ENCODE measurements at places on chromosomes 1 and 21. TPM values are rescaled to one million over a fixed set of nuclear protein-coding genes. Genes with fewer than 3 reads are reported as not detected.

The MRPL24 gene
- total RNA-seq, result 134 TPM

The MAP10 gene
- 2.7 TPM for total RNA-seq

The AMY1B gene
- total RNA-seq, result not detected

The SERPINC1 gene
- not detected for total RNA-seq

The NPHS2 gene
- not detected for total RNA-seq

The CYP4A11 gene
- total RNA-seq, result not detected

The ZNF683 gene
- not detected for total RNA-seq

The NTMT2 gene
- total RNA-seq, result not detected

GRCh38 chr1:33692206-33693188 lies 171.4 kb upstream of the HMGB4 start:
- peaks cover 3% of the 10 kb centered on the region for H3K27me3 ChIP-seq
- no peak for DNase-seq
- H3K36me3 ChIP-seq, result no peaks in the 10 kb centered on the region
- no peak overlapping the region for H3K4me3 ChIP-seq

DNA sequence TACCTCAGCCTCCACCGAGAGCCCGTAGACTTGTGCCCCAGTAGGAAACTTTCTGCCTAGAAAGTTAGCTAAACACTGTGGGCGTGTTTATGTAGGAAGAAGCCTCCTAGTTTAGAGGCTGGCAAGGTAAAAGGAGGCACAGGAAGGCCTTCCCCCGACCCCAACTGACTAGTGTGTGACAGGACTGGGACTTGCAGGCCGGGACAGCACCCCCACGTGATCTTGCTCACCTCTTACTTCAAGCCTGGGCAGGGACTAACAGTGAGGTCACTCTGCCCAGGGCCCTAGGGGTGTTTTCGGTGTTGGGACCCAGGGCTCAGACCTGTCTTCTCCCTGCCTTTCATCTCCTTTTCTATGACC lies 392 bp upstream of the TAGLN2 start:
- H3K27ac ChIP-seq, result peak overlapping the region; percentile 98
- peaks cover 24% of the 10 kb centered on the region for H3K36me3 ChIP-seq
- no peak for DNase-seq

- H3K27me3 ChIP-seq, result peaks cover 6% of the 10 kb centered on the region
- H3K4me3 ChIP-seq, result no peak overlapping the region
- H3K27ac ChIP-seq, result no peak overlapping the region
Measured at GRCh38 chr1:78587211-78587610, 33.0 kb upstream of the IFI44L start.

DNA sequence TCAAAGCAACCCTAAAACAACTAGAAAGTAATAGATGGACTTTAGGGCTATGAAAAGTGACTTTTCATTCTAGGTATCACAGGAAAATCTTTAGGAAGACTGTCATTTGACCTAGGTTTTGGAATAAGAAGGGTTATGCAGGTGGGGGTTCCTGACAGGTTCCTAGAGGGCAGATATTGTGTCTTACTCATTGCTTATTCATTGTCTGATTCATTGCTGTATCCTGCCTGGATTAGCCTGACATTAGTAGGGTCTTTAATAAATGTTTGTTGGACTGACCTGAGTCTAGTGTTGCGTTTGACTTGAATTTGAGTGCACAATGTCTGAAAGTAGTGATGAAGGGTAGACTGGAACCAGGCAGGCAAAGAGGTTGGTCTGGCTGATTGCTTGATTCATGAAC lies 6.0 kb downstream of the FNBP1L start:
- no peaks in the 10 kb centered on the region for H3K36me3 ChIP-seq
- H3K27me3 ChIP-seq, result peaks cover 45% of the 10 kb centered on the region
- no peak overlapping the region for H3K4me3 ChIP-seq
- H3K27ac ChIP-seq, result no peak overlapping the region
- H3K4me1 ChIP-seq, result peaks cover 6% of the 10 kb centered on the region

GRCh38 chr21:8993284-8993942 lies 1528.0 kb upstream of the TPTE start:
- H3K27ac ChIP-seq, result no peak overlapping the region
- H3K36me3 ChIP-seq, result no peaks in the 10 kb centered on the region
- no peaks in the 10 kb centered on the region for H3K4me1 ChIP-seq
- H3K4me3 ChIP-seq, result no peak overlapping the region

GRCh38 chr1:19524791-19525190 lies 39.5 kb upstream of the CAPZB start:
- DNase-seq, result no peak
- no peaks in the 10 kb centered on the region for H3K4me1 ChIP-seq
- no peaks in the 10 kb centered on the region for H3K27me3 ChIP-seq
- no peak overlapping the region for H3K27ac ChIP-seq
- H3K4me3 ChIP-seq, result no peak overlapping the region

DNA sequence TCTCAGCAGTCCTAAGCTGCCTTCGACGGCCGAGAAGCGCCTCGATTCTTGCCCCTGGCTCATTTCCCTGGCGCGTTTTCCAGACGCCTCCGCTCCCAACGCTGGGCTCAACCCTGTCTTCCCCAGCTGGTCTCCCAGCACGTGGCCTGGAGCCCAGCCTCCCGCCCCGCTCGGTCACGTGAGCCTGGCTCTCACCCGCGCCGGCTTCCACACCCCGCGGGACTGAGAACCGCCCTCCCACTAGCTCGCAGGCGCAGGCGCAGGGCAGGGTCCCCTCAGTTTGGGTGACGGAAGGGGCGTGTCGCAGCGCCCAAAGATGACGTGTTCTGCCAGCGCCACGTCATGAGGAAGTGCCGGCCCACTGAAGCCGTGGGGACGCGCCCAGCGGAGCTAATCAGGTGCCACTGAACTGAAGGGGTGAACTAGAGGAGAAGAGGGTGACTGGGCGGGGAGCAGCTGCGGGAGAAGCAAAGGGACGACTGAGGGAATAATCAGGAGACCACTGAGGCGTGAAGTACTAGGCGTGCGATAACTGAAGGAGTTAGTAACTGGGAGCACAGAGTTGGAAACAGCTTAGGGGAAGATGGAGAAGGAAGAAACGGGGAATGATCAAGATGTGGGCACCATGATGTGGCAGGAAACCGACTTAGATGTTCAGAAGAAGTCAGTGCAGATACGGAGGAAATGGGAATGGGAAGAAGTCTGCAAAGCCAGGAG lies at the start of gene DHDDS:
Gene DHDDS (plus strand): TSS at position 343 of the 717 bp plus-strand sequence. CDS start 625 bp downstream, outside the sequence.
- DNase-seq, result peak; percentile 100
- H3K27ac ChIP-seq, result peak within 1 kb of the TSS; percentile 95
- H3K36me3 ChIP-seq, result peaks cover 12% of the 10 kb centered on the region
- peak within 1 kb of the TSS; percentile 98 for H3K4me3 ChIP-seq
- peaks cover 5% of the 10 kb centered on the region for H3K27me3 ChIP-seq
- peaks cover 17% of the 10 kb centered on the region for H3K4me1 ChIP-seq

GRCh38 chr1:177571076-177571475 lies 398.8 kb downstream of the SEC16B start:
- H3K4me3 ChIP-seq, result no peak overlapping the region
- H3K36me3 ChIP-seq, result no peaks in the 10 kb centered on the region
- no peaks in the 10 kb centered on the region for H3K27me3 ChIP-seq
- H3K27ac ChIP-seq, result no peak overlapping the region

DNA sequence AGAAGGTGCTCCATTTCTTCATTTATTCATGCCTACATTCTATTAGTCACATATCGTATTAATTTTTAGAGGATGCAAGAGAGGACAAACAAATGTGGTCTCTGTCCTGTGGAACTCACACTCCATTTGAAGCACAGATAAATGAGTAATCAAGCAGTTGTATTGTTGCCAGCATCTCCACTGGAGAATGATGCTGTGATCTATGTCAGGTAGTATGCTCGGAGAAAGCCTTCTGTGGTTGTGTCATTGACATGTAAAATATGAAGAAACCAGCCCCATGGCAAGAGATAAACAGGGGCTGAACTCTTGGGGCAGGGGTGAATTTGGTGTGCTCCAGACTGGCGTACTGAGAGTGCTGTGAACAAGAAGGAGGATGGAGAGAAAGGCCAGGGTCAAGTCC lies 101.2 kb downstream of the FASLG start:
- H3K27me3 ChIP-seq, result peaks cover 36% of the 10 kb centered on the region
- H3K36me3 ChIP-seq, result peaks cover 1% of the 10 kb centered on the region
- peak; percentile 37 for DNase-seq
- peaks cover 18% of the 10 kb centered on the region for H3K4me1 ChIP-seq
- no peak overlapping the region for H3K27ac ChIP-seq

- no peaks in the 10 kb centered on the region for H3K36me3 ChIP-seq
- H3K4me1 ChIP-seq, result peaks cover 14% of the 10 kb centered on the region
- DNase-seq, result no peak
Measured at GRCh38 chr1:151143057-151143435, 3.4 kb downstream of the SEMA6C start.

- H3K27me3 ChIP-seq, result peaks cover 17% of the 10 kb centered on the region
- no peak for DNase-seq
- H3K36me3 ChIP-seq, result no peaks in the 10 kb centered on the region
Measured at GRCh38 chr1:47924270-47925048, 72.7 kb downstream of the TRABD2B start.

- peaks cover 7% of the 10 kb centered on the region for H3K4me1 ChIP-seq
- H3K4me3 ChIP-seq, result no peak overlapping the region
- peaks cover 25% of the 10 kb centered on the region for H3K36me3 ChIP-seq
- H3K27ac ChIP-seq, result no peak overlapping the region
Measured at GRCh38 chr1:171801487-171801891, 20.0 kb downstream of the METTL13 start.

- no peaks in the 10 kb centered on the region for H3K27me3 ChIP-seq
- H3K4me1 ChIP-seq, result peaks cover 2% of the 10 kb centered on the region
- H3K27ac ChIP-seq, result no peak overlapping the region
- DNase-seq, result peak; percentile 92
Measured at GRCh38 chr1:204431310-204432184, 19.9 kb upstream of the PPP1R15B start.

DNA sequence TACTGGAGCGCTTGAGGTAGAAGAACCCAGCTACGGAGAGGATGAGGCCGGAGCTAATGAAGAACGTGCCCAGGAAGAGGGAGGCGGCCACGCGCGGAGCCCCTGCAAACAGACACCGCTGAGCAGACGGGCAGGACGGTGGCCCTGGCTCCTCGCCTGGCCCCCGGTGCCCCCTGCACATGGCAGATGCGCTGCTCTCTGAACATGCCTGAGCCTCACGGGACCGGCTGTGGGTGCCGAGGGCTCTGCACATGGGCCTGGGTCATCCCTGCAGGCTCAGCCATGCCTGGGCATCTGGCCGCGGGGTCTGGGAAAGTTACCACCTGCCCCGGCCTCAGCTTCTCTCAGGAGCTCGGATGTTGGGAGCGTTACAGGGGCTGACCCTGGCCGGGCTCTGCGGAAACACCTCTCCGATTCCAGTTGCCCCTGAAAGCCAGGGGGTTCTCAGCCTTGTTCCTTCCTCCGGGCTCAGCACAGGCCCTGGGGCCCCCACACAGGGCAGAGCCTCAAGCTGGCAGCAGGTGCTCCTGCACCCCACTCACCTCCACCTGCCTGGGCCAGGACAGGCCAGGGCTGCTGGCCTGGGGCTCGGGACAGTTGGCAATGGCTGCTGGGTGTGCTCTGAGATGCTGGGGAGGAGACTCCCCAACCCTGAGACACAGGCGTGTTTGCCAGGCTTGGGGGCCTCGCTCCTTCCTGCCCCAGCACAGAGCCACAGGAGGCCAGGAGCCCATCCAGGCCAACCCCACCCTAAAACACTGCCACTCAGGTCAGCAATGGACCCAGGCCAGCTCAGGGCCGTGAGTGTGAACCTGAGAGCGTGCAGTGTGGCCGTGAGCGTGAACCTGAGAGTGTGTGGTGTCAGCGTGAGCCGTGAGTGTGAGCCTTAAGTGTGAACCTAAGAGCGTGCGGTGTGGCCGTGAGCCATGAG lies 12.1 kb upstream of the RNF223 start:
- no peaks in the 10 kb centered on the region for H3K27me3 ChIP-seq
- H3K36me3 ChIP-seq, result no peaks in the 10 kb centered on the region
- no peaks in the 10 kb centered on the region for H3K4me1 ChIP-seq
- H3K27ac ChIP-seq, result no peak overlapping the region
- DNase-seq, result no peak

DNA sequence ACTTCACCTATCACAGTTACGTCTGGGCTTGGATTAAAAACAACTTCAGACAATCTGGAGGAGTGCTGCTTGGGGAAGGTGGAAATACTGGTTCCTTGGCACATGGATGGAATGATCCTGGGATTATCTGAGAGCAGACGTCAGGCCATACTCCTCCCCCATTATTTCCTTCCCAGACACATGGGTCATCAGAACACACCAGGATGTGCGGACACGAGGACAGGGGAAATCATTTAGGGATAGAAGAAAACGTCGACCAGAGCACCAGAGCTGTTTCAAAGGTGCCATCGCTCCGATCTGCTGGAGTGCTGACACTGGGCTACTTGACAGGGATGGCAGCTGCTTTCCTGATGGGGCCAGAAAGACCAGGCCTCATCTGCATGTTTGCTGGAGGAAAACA lies 31.8 kb upstream of the ANGPTL7 start:
- H3K36me3 ChIP-seq, result peaks cover 22% of the 10 kb centered on the region
- H3K27ac ChIP-seq, result peak overlapping the region; percentile 74
- DNase-seq, result no peak
- H3K4me3 ChIP-seq, result no peak overlapping the region
- peaks cover 15% of the 10 kb centered on the region for H3K4me1 ChIP-seq

- H3K4me3 ChIP-seq, result peak overlapping the region; percentile 67
- peaks cover 85% of the 10 kb centered on the region for H3K36me3 ChIP-seq
- peaks cover 40% of the 10 kb centered on the region for H3K4me1 ChIP-seq
- peaks cover 2% of the 10 kb centered on the region for H3K27me3 ChIP-seq
Measured at GRCh38 chr1:100942304-100943046, 46.6 kb downstream of the SLC30A7 start.

Data from activated CD4-positive, alpha-beta T cell treated with anti-CD3 and anti-CD28 coated beads, Interleukin-2, amount 10 ng/mL, durations not matched to agents 24 days and 14 days (primary cell).